ENCODE measurements at places on chromosomes 11 and 22.

DNA sequence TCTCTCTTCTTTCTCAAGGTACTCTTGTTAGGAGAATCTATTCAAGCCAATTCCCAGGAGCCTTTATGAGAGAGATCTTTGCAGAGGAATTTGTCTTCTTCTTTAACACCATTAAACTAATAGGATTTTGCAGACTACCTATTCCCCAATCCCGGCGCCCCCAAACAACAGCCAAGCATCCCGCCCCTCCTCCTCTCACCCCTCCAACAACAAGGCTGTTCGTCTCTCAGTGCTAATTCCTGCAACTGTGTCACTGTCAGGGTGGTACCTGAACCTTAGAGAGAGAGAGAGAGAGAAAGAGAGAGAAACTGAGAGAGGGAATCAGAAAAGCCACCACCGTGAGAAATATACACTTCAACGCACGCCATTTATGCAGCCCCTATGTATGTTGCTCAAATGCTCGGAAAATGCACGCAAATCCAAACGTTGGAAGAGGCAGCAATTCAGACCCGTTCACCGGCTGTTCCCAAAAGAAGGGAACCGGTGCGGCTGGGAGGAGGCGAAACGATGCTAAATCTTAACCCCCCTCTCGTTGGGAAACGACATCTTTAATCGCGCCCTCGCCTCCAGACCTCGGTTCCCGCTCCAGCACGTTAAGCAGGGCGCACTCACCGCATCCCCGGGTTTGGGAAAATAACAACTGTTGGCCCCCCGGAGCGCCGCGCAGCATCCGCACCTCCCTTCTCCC lies 961 bp downstream of the KCNA4 start:
- DNase-seq = no peak

GRCh38 chr11:3139086-3139440 lies 26.0 kb downstream of the OSBPL5 start:
- DNase-seq = no peak

- DNase-seq = no peak
Observed at GRCh38 chr11:34501500-34501899, 12.1 kb downstream of the ELF5 start.

DNA sequence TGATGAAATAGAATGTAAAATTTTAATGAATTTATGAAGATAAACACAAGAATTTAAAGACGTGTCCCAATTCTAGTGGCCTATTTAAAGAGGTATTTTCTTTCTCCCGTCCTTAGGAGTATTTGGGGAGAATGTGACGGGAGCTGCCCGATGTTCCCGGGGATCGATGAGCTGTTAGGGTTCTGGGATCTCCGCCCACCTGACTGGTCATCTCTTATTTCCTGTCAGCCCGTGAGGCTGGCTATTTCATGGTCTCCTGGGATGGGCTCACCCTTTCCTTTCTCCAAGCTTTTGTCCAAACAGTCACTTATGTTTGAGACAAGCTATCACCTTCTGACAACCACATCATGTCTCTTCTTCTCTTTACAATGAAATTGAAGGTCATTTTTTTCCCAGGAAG lies 16.9 kb upstream of the CLMP start:
- no peak for DNase-seq

GRCh38 chr11:1533342-1533725 lies 38.7 kb downstream of the DUSP8 start:
- DNase-seq = no peak

DNA sequence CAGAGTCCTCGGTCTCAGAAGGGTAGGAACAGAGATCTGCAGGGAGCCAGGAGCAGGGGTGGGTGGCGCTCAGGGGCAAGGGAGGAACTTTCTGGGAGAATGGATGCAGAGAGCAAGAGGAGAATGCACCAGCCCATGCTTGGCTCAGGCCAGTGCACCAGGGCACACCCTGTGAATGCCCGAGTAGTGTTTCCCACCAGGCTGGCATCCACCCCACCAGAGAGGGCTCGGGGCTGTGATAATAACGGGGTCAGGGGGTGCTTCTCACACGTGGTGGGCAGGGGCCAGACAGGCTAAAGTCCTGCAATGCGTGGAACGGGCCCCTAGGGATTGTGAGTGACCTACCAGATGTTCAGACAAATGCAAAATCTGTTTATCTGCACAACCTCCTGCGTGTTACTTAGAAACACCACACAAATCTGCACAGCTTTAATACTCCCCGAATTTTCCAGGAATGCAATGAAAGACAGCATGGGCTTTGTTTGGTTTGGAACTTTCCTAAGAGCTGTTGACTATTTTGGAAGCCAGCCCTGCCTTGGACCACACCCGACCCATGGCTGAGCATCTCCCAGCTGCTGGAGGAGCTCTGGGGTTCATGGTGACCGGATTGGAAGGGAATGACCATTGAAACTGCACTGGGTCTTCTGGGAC lies 368.3 kb downstream of the SHANK2 start:
- DNase-seq = no peak

DNA sequence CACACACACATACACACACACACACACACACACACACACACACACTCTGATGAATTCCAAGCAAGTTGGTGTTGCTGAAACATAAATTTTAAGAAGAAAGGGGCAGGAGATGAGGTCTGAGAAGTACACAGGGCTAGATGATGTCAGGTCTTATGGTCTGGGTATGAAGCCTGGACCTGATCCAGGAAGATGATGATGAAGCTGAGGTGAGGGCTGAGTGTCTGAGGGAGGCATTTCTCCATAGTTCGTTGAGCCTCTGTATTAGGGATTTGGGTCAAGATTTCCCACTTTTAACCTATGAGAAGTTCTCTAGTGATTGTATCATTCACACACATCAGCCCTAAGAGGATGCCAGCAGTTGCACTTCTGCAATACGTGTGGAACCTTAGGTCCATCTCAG lies 32.6 kb downstream of the KREMEN1 start:
- DNase-seq = no peak

- DNase-seq = no peak
Observed at GRCh38 chr11:111419641-111420327, 40.7 kb upstream of the POU2AF1 start.
